Stimulated activated CD8-positive, alpha-beta memory T cell treated with anti-CD3 and anti-CD28 coated beads, Interleukin-7, amount 100 ng/mL, for 1 hour (primary cell): ENCODE measurements at places on chromosomes 6 and 20.

- DNase-seq = no peak
Observed at GRCh38 chr20:63070771-63071540, 64.2 kb upstream of the BHLHE23 start.

- DNase-seq = no peak
Observed at GRCh38 chr20:17873410-17874270, 95.0 kb downstream of the SNX5 start.

- DNase-seq = no peak
Observed at GRCh38 chr20:10105046-10105445, 70.3 kb downstream of the ANKEF1 start.

DNA sequence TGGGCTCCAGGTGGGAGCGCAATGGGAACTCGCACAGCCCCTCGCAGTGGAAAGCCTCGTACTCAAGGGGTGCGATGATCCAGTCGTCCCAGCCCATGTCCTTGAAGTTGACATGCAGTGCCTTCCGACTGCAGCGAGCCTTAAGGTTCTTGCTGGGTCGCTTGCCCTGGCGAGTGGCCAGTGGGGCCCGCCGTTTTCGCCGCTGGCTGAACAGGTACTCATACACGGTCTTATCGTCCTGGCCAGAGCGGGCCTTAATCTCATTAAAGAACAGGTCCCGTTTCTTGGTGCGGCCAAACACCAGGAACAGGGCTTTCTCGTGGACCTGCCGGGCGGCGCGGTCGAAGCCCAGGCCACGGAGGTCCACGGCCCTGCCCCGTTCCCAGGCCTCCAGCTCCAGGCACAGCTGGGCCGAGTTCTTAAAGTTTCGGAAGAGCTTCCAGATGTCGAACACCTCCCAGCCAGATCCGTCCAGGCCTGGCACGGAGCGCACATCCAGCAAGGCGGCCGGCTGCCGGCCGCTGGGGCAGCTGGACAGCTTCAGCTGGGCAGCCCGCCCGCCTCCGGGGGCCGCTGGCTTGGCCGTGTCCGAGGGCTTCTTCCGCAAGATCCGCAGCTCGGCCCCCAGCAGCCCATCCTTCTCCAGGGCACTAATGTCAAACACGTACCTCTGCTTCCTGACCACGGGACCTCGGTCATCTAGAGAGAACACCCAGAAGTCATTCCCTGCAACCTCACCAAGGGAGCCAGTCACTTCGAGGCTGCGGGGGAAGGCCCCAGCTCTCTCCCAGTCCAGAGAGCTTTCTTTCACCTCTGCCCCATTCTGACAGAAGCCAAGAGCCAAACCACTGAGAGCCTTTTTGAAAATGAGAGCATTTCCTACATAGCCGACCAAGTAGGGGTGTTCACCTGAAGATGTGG is 3.7 kb downstream of the GDF5 start:
- no peak for DNase-seq

GRCh38 chr6:91608428-91608827 is 1021.6 kb upstream of the MAP3K7 start:
- DNase-seq = no peak
